ENCODE measurements at places on chromosomes 12 and 14.

DNA sequence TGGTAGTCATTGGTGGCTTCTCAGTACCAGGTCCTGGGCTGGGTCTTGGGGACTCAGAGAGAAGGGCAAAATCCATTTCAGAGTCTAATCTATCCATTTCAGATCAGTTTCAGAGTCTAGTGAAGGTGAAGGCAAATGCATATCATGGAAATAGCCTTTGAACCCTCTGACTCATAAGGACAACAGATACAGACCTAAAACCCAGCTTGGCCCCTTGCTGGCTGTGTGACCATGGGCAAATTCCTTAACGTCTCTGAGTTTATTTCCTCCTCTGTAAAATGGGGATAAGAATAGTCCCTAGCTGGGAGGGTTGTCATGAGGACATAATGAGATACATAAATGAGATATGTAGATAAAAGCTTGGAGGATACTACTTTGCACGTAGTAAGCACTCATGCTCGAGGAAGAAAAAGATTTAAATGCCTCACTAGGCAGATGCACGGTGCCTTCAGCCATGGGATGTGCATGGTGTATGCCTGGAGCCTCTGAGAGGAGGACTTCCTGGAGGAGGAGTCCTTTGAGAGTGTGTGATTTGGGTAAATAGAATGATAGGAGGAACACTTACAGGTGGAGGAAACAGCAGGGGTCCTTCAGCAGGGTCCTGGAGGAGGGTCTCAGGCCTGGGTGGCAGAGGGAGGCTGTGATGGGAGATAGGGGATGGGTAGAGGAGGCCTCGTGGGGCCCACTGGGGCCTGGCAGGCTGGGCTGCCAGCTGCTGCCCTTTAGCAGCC, 8.0 kb downstream of the DTX1 start:
- DNase-seq: no peak

DNA sequence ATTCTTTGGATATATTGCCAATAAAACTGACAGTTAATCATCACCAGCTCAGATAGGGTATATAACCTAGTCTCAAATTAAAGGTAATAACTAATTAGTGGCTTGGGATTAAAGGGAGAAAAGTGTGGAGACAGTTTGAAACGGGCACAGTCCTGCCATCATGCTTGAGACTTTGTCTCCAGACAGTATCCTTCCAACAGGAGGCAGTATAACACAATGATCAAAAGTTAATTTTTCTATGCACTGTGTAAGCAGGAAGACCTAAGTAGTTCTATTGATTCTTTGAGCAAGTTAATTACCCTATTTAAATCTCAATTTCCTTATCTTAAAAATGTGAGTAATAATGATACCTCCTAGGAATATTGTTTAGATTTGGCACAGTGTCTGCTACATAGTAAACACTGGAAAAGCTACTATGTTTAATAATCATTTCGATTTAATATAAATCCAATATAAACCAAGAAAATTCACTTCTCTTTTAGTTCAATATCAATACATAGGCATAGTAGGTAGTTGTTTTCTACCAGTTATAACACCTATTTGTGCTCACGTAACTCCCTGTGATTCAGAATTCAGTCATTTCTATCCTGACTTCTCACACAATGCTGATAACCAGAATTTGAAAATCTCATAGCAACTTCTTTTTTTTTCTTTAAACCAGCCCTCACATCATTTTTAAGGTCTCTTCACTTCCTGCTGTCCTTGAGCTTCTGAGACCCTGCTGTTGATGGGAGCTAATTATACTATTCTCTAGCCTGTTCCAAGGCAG, 53.7 kb downstream of the GALNT4 start:
- DNase-seq: no peak

DNA sequence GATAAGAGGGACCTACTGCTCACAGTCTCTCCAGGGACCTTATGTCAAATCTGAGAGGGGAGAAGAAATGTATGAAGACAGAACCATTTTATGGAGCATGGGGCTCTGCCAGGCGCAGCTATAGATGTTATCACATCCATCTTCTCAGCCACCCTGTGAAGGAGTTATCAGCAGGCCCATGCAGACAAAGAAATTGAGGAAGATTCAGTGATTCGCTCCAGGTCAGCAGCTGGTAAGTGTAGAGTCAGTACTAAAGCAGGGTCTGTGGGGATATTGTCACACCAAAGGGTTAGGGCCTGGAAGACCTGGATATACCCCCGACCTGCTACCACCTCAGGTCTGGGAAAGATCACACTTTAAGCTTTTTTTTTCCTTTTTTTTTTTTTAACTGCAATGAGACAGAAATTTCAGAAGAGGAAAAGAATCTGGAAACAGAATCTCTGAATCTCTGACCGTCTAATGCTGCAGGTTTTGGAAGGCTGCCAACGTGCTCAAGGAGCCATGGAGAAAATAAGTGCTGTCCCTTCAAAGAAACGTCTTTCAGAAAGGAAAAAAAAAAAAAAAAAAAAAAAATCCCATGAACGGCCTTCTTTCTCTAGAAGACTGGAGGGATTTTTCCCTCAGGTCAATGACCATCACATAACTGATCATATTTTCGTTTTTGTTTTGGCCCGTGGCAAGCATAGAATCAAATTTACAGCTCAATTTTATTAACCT, 73.3 kb upstream of the PLEKHG7 start:
- no peak for DNase-seq

DNA sequence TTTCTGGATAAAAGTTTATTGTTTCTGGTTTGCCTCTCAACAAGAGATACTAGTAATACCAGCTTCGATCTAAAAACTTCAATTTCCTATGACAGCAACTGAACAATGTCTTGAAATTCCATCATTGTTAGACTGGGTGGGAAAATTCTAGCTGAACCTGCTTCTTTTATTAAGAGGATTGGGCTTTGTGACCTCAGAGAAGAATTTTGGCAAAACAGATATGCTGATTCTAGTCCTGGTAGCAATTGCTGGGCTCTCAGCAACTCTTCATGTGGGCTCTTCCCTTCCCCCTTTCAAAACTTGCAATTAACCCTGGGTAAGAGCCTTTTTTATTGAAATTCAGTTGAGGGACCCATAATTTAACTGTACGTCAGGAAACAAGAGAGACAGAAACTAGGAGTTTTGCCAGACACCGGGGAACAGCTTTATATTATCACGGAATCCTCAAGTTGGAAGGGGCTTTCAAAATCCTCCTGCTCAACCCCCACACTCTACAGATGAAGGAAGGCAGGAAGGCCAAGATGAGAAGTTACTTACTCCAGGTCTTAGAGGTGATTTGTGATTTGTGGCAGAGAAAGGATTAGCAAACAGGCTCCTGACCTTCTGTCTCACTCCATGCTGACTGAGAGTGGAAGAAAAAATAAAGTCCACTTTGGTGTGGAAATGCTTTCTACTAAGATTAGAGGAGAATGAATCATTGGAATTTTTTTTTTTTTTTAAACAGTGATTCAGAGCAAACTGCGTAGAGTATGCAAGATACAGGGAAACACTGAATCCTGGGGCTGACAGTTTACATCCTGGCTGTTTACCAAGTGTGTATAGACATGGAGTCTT, 239.0 kb upstream of the ATP2B1 start:
- no peak for DNase-seq

DNA sequence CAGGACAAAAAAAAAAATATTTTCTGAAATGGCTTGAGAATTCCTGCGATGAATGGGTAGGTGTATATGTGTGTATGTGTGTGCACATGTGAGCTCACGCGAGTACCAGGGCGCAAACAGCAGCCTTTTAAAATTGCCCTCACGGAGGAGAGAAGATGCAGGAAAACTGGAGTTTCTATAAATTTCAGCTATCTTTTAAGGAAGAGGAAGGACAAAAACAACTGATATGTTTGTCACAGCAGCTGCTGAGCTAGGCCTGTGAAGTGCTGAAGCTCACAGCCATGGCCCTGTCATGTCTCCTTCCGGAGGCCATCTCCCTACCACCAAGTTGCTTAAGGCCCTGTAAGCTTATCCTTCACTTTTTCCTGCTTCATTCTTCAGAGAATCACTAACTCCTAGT, 40.8 kb downstream of the DUSP16 start:
- DNase-seq: no peak

DNA sequence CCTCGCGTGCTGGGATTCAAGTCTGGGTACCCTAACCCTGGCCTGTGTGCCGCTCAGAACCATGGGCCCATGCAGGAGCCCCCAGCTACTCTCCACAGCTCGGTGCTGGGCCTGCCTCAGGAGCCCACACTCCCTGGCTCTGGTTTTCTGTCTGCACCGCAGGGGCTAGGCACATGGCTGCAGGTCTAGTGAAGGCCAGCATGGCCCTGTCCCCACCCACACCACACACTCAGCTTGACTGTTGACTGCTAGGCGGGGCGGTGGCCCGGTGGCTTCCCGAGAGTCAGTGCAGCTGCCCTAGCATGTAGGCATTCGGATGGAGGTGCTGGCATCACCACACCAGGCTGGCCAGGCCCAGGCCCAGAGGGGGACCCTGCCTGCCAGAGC, 7.9 kb downstream of the INF2 start:
- no peak for DNase-seq

DNA sequence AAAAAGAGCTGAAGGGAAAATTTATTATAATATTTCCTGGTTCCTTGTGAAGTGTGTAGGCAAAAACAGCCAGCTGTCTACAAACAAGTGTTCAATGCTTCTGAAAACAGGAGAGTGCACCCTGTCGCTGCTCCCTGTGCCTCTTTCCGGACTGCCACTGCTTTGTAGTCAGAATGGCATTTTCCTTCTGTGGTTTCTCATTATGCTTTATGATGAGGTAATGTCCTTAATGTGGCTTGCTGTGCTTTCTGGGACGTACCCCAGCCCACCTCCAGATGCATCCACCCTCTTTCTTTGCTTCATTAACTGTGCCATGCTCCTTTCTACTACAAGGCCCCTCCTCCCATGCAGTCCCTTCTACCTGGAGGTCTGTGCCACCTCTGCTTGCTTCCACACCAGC, 148.1 kb downstream of the SYT1 start:
- no peak for DNase-seq

DNA sequence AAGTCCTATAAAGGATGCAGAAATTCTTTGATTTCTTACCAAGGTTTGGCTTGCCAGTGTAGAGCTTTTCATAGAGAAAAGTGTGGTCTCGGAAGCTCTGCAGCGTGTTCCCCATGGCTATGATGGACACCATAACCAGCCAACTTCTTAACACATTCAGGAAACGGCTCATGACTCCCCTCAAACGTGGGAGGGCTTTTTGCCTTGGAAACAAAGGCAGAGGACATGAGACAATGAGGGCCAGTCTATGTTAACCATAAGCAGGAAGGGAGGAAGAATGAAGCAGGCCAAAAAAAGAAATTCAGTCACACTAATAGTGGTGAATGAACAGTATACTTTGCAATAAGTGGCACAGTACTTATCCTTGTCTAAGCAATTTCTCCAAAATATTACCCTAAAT, 3.3 kb downstream of the ERG28 start:
- no peak for DNase-seq

- no peak for DNase-seq
Observed at GRCh38 chr14:23654231-23654630, 18.1 kb downstream of the DHRS2 start.

GRCh38 chr12:65168681-65169319, 583 bp upstream of the LEMD3 start:
- DNase-seq: no peak

DNA sequence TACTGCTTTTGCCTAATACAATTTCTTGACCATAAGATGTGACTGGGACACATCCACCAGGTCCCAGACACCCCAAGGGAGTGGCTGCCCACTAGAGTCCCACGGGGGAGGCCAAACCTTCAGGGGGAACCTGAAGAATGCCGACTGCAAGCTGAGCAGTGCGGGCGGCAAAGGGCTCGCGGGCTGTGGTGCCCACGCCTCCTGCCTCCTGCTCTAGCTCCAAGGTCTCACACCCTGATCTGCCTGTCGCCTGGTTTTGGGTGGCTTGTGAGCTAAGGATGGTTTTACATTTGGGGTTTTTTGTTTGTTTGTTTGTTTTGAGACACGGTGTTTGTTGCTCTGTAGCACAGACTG, 75.2 kb downstream of the MOK start:
- no peak for DNase-seq

- DNase-seq: no peak
Observed at GRCh38 chr14:45359746-45360145, 106.7 kb upstream of the MIS18BP1 start.

DNA sequence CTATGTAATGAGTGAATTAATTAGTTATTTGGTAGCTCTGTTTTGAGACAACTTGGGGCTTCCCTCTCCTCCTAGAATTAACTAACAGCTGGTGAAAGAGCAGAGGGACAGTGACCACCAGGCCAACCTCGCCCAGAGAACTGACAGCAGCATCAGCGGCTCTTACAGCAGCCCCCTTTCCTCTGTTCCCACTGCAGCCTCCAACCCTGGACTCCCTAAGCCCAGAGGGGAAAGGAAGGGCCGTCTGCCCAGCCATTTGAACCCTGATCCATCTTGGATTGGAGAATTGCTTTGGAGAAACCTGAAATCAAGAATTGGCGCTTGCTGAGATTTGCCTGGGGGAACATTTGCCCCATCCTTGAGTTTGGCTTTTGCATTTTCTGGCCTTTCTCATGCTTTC, 45.5 kb downstream of the B4GALNT3 start:
- DNase-seq: no peak

- DNase-seq: peak; percentile 88
Observed at GRCh38 chr14:37594971-37595808, at the start of the genes FOXA1 and TTC6. Gene FOXA1, minus strand, starts transcription at chr14:37595249. Its CDS starts 277 bp downstream, at chr14:37594972. Gene TTC6, plus strand, starts transcription at chr14:37595629. Its CDS starts 26,436 bp downstream, at chr14:37622065.

- DNase-seq: no peak
Observed at GRCh38 chr12:107328442-107329133, 235.2 kb upstream of the CRY1 start.

GRCh38 chr12:46958599-46959290, 120.7 kb upstream of the PCED1B start:
- no peak for DNase-seq

GRCh38 chr12:93714382-93714781, 37.2 kb downstream of the CRADD start:
- DNase-seq: no peak

DNA sequence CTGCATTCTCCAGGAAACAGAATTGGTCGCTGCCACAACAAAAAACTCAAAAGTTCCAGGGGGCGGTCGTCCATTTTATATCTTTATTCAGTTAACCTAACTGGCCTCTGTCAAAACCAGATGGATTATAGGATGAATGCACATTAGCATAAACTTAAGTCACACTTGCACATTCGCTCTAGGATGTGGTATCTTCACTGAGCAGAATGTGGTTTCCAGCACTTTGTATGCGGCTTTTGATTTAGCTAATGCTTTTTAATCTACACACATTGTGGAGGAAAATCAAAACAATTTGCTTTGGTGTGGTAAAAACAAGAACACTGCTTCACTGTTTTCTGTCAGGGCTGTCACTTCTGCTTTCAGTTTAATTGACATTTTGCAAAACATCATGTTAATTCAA, 4.5 kb downstream of the TAS2R50 start:
- DNase-seq: no peak

DNA sequence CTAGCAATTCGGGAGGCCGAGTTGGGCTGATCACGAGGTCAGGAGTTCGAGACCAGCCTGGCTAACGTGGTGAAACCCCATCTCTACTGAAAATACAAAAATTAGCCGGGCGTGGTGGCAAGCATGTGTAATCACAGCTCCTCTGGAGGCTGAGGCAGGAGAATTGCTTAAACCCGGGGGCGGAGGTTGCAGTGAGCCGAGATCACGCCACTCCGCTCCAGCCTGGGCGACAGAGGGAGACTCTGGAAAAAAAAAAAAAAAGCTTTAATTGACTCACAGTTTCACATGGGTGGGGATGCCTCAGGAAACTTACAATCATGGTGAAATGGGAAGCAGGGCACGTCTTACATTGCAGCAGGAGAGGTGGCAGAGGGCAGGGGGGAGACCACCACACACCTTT, 30.6 kb upstream of the SLC2A3 start:
- peak; percentile 82 for DNase-seq

- DNase-seq: no peak
Observed at GRCh38 chr12:28622406-28622805, 432.1 kb downstream of the CCDC91 start.
